ENCODE measurements at places on chromosomes 6 and 20. TPM values are rescaled to one million over a fixed set of nuclear protein-coding genes. Genes with fewer than 3 reads are reported as not detected.
A peak's percentile ranks its signal among the peaks of the same experiment; 100 is the strongest.

DNA sequence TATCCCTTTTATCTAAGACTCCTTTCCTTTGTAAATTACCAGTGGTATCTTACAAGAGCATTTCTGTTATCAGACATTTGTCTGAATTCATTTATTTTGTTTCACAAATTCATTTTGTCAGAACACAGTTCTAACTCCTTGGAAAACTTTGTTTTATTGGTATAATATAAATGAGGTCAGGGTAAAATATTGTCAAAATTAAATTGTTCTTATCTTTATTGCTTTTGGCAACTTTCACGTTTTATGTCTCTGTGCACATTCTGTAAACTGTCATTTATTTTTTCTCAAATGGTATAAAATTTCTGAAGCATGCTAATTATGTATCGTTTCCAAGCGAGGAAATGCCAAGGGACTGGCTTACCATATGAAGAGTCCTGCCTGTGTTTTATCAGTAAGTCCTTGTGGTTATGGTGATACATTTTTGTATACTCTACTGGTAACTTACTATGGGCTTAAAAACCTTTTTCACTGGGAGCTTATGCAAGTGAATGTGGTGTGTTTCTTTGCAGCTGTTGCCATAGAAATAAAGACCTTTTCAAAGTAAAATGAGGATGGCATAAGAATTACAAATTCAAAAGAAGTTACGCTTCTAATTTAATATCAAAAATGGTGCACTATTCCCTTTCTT lies 214.2 kb downstream of the COL19A1 start:
- no peak for DNase-seq

DNA sequence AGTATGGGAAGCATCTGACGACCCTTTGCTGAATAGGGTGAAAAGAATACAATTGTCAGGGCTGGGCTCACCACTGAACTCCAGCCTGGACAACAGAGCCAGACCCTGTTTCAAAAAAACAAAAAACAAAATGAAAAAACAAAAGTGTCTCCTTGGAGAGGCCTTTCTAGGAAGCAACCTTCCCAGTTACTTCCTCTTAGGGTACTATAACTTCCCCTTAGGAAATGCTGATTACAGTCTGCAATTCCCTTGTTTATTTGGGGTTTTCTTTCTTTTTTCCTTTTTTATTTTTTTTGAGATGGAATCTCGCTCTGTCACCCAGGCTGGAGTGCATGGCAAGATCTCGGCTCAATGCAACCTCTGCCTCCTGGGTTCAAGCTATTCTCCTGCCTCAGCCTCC lies 20.5 kb upstream of the TTPAL start:
- DNase-seq = no peak

DNA sequence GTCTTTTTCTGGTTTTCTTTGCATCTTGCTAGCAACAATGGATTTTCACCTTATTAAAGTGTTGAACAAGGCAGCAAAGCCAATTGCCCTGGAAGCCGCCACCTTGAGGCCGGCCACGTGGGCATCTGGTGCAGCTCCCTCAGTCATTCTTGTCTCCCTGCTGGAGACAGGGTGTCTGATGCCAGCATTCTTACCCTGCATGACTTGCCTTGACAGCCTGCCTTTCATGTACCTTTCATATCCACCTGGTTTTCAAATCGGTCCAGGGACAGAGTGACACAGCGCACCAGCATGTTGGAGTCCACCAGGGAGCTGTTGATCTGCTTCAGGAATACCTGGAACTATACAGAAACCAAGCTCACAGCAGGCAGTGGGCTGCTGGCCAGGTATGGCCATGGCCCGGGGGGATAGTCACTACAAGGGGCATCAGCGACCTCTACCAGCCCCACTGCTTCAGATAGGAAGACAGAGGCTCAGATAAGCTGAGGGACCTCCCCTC lies 49.8 kb downstream of the MYH7B start:
- DNase-seq = no peak

GRCh38 chr6:37126493-37126958 lies 43.4 kb upstream of the PIM1 start:
- DNase-seq = no peak

DNA sequence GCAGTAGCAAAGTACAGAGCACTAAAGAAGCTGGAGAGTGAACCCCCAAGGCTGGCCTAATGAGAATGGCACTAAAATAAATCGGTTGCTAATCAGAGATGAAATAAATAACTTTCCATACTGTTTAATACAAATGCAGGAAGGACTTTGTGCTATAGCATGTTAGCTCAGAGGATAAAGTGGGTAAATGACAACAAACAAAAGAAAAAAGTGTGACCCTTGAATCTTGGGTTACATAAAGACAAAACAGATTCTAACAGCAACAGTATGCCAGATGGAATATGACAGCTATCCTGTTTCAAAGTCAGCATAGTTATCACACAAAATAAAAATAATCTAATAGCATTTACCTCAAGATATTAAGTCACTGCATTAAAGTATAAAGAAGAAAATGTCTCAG lies 622.7 kb downstream of the PHF3 start:
- no peak for DNase-seq

GRCh38 chr6:127267646-127268625 lies 1.3 kb downstream of the RNF146 start:
- no peak for DNase-seq

DNA sequence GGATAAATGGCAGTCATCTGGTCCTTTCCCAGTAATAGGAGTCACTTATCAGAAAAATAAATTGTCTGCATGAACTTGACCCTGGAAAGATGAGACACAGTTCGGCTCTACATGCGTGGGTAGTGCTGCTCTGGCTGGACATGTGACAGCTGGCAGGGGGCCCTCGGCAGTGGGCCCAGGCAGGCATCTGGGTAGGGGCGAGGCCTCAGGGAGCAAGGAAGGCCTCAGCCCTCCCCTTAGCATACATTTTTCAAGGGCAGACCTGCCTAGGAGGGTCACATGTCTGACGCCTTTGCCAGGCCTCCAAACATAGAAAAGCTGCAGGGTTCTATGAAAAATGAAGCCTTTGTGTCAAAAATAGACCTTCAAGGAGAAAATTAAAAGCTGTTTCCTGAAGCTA lies 12.8 kb upstream of the ILRUN start:
- DNase-seq = peak; percentile 33

- DNase-seq = no peak
These were observed at the start of gene SLC35F1 for GRCh38 chr6:117906958-117907600. Gene SLC35F1 (plus strand): TSS chr6:117907264.

DNA sequence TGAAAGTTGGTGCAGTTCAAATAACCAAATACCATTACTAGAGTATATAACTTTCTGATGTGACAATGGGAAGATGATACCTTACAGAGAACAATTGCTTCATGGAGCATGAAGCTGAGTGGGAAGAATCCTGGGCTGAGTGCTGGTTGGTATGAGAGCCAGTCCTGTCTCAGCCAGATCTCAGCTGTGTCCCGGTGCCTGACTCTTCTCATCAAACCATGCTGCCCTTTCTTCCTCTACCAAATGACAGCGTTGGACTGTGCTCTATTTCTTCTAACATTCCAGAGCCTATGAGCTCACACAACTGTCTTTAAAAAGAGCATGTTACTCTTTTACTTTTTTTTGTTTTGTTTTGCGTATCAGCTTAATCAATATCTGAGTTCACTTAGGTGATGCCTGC lies 27.5 kb upstream of the PBOV1 start:
- DNase-seq = no peak

- DNase-seq = no peak
These were observed 179.0 kb downstream of the BCAS1 start for GRCh38 chr20:53891306-53891894.

- DNase-seq = peak; percentile 47
These were observed 73.7 kb downstream of the PRND start for GRCh38 chr20:4795394-4795793.

- no peak for DNase-seq
These were observed 30.6 kb downstream of the SPINT4 start for GRCh38 chr20:45752746-45753145.

GRCh38 chr6:159065759-159066329 lies 21.1 kb upstream of the TAGAP start:
- DNase-seq = no peak

GRCh38 chr6:4446982-4447381 lies 311.6 kb upstream of the ECI2 start:
- peak; percentile 34 for DNase-seq

- DNase-seq = no peak
These were observed 576.2 kb downstream of the DHX35 start for GRCh38 chr20:39538317-39538716.

GRCh38 chr6:100346828-100347227 lies 117.9 kb downstream of the SIM1 start:
- DNase-seq = no peak

- DNase-seq = no peak
These were observed 129.8 kb downstream of the TMEM242 start for GRCh38 chr6:157193443-157193996.

GRCh38 chr20:38519426-38519825 lies 46.8 kb downstream of the RALGAPB start:
- DNase-seq = no peak

DNA sequence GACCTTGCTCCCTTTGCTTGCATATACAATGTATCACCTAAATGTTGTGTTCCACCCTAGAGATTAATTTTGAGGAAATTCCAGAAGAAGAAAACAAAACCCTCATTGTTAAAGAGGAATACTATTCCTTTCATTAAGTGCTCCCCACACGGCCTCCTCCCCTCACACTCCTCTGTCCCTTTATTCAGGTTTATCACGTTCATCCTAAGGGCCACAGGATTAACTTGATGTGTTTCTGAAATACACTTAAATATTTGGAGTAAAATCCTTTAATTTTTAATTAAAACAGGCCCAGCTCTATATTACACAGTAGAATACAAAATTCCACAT lies 89.4 kb upstream of the MRPS10 start:
- DNase-seq = no peak

DNA sequence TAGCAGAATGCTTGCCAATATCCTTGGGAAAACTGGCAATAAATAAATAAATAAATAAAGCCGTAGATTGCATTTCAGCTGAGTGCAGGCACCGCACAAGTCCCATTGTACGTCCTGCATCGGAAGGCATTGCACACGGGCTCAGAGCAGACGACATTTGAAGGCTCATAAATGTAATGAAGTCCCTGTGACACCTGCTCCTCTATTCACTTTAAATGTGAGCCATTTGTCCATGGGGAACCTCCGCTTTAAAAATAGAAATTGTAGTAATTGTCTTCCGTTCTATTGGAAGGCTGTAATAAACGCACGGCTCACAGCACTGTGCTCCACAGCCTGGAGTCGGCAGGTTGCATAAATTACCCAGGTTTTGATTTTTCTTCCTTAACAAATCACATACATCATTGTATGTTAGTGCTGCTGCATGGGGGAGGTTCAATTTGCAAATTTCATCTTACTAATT lies 32.6 kb downstream of the MYT1 start:
- no peak for DNase-seq

DNA sequence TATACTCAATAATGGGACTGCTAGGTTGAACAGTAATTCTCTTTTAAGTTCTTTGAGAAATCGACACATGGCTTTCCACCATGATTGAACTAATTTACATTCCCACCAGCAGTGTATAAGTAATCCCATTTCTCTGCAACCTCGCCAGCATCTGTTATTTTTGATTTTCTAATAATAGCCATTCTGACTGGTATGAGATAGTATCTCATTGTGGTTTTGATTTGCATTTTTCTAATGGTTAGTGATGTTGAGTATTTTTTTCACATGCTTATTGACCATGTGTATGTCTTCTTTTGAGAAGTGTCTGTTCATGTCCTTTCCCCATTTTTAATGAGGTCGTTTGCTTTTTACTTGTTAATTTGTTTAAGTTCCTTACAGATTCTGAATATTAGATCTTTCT lies 66.5 kb downstream of the STK4 start:
- DNase-seq = no peak

GRCh38 chr6:3451498-3451897 lies 5.4 kb downstream of the SLC22A23 start:
- DNase-seq = no peak

- no peak for DNase-seq
These were observed 214.1 kb upstream of the HS3ST5 start for GRCh38 chr6:114556846-114557488.

GRCh38 chr6:54770328-54770727 lies 76.2 kb upstream of the FAM83B start:
- DNase-seq = no peak

The CFB gene
- 14.0 TPM for polyA plus RNA-seq

The PGC gene
- not detected for polyA plus RNA-seq

The MAP3K4 gene
- polyA plus RNA-seq = 12.7 TPM

The FUCA2 gene
- 66.8 TPM for polyA plus RNA-seq

The TEAD3 gene
- 22.8 TPM for polyA plus RNA-seq

The ZNF165 gene
- 0.14 TPM for polyA plus RNA-seq

The ZDHHC14 gene
- polyA plus RNA-seq = 2.2 TPM

The IDH3B gene
- 113 TPM for polyA plus RNA-seq

The TULP4 gene
- polyA plus RNA-seq = 15.9 TPM
